ENCODE measurements at places on chromosomes 4 and X.

- DNase-seq = no peak
Measured at GRCh38 chr4:56619816-56620215, 61.3 kb downstream of the HOPX start.

DNA sequence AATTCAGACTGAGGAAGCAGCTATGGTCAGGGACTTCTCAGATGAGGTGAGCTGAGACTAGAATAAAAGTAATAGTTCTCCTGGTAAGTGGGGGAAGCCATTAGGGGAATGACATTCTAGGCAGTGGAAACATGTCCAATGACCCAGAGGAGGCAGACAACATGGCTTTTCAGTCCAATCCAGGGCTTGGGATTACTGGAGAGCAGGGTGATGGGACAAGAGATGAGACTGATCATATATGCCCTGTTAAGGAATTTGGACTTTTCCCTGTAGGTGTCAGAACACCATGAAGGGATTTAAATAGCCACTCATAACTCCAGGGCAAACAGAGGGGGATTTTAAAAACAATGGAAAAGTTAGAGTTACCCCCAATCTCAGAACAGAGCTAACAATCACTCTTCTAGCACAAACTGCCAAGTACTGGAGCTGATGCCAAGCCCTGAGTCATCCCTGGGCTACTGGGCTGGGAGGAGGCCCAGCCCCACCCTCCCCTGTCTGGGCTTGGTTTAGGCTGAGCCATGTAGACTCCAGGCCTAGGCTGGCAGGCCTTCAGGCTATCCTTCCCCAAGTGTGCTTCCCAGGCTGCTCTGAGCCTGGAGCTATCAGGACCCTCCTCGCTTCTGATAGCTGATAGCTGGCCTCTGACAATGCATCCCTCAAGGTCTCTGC lies 22.7 kb upstream of the MSN start:
- DNase-seq = no peak

DNA sequence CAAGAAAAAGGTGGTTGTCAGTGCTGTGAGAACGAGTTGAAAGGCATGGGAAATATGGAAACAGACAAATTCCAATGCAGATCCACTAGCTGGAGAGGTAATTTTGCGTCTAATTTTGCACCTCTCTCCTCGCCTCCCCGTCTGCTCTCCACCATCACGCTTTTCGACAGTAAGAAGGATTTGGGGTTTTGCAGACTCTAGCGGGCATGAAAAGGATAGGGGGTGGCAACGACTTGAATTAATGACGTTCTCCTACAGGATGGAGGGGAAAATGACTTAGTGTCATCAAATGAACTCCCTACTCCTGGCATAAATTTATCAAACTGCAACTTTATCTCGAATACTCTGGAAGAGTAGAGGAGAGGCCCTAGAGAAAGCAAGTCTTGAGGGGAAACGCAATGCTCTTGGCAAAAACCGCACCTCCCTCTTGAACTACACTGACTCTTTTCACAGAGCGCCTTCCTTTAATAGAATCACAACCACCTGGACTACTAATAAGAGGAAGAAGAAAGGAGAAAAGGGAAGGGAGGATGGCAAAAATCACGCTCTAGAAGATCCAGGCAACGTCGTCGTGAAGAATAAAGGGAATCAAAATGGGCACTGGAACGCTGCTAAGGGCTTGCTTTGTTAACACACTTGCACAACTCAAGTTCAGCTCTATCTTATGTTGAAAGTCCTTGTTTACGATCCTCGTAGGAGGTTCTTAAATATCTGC lies 871 bp upstream of the SLITRK2 start:
- no peak for DNase-seq

DNA sequence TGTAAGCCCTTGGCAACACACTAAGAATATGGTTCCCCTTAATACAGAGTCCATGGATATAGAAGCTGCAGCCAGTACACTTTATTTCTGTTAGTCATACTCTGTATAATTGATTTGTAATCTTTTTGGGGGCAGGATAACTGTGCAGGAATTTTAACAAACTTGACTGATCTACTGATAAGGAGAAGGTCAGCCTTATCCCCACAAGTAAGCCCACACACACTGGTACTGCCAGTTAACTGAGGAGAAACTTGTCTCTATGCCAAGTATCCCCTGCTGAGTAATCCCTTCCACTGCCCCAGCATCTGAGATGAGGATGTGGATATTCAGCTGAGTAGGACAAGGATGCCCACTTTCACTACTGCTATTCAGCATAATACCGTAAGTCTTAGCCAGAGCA lies 154.9 kb upstream of the CXXC4 start:
- no peak for DNase-seq

- no peak for DNase-seq
Measured at GRCh38 chrX:13764281-13764680, 29.7 kb downstream of the OFD1 start.

GRCh38 chrX:130523460-130524394 lies 121.9 kb downstream of the RBMX2 start:
- DNase-seq = no peak

GRCh38 chrX:9482837-9483236 lies 18.0 kb downstream of the TBL1X start:
- no peak for DNase-seq

DNA sequence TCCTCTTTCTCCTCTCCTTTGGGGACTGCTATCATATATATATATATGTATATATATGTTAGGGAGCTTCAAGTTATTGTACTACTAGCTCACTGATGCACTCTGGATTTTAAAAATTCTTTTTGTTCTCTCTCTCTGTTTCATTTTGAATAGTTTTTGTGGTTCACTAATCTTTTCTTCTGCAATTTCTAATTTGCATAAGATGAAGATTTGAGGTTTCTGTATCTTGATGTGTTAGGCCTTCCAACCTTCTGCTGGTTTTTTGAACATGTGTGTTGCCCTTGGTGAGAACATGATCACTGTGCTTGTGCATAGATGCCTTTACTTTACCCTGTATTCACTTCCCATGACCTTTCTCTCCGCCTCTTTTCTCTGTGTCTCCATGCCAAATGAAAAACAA lies 7.8 kb upstream of the ZNF718 start:
- no peak for DNase-seq

- DNase-seq = no peak
Measured at GRCh38 chr4:37802068-37802666, 24.3 kb upstream of the PGM2 start.

DNA sequence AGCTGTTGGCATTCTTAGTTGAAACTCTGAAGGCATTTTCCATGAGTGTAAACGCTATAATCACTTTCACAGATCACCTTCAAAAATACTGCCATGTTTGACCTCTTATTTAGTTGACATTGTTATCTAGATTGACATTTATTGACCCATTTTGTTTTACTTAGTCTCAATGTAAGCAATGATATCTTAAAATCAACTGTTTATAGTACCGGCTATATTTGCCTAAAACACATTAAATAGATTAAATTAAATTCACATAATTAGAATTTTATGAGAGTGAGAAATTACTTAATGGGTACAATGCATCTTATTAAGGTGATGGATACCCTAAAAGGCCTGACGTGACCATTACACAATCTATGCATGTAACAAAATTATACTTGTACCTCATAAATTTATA lies 517.7 kb upstream of the FTHL17 start:
- DNase-seq = no peak

- no peak for DNase-seq
Measured at GRCh38 chr4:114062499-114062898, 83.1 kb upstream of the ARSJ start.

- DNase-seq = peak; percentile 56
Measured at GRCh38 chrX:56995271-56995994, at the start of gene SPIN3. SPIN3 (minus strand) TSS chrX:56995541; CDS start chrX:56994947, 594 bp downstream.

- no peak for DNase-seq
Measured at GRCh38 chrX:26295425-26295824, 79.5 kb downstream of the MAGEB5 start.

GRCh38 chrX:153352858-153353257 lies 18.9 kb downstream of the ZNF275 start:
- DNase-seq = no peak

GRCh38 chr4:5554376-5554775 lies 154.0 kb downstream of the EVC2 start:
- no peak for DNase-seq

DNA sequence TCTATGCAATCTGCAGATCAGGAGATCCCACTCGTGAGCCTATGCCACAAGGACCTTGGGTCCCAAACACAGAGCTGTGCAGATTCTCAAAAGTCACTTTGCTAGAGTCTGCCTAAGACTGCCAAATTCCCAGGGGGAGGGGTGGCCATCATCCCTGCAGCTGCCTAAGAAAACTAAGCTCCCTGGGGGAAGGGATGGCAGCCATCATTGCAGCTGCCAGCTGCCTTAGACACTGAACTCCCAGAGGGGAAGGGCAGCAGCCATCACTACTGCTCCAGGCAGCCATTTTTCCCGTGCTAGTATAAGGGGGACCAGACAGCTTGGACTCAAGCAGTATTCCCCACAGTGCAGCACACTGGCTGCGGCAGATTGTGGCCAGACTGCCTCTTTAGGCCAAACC lies 156.9 kb downstream of the NKX6-1 start:
- DNase-seq = no peak

GRCh38 chrX:129144172-129145038 lies 378.9 kb downstream of the SMARCA1 start:
- DNase-seq = no peak

GRCh38 chr4:184287697-184288255 lies 70.1 kb upstream of the ENPP6 start:
- no peak for DNase-seq

DNA sequence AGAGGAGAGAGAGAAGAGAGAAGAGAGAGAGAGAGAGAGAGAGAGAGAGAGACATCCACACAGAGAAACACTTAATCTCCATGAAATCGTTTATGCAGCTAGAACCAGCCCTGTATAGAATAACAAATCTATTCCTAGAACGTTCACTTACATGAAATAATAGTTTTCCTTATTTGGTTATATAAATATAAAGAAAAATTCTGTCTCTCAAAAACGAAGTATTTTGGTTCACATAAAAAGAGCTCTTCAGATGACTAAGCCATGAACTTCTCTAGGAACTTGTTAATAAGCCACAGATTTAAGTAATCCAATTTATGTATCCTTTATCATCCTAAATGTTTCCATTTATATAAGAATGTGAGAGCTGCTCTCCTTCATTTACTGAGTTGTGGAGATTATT lies 1315.1 kb upstream of the PCDH7 start:
- DNase-seq = no peak

DNA sequence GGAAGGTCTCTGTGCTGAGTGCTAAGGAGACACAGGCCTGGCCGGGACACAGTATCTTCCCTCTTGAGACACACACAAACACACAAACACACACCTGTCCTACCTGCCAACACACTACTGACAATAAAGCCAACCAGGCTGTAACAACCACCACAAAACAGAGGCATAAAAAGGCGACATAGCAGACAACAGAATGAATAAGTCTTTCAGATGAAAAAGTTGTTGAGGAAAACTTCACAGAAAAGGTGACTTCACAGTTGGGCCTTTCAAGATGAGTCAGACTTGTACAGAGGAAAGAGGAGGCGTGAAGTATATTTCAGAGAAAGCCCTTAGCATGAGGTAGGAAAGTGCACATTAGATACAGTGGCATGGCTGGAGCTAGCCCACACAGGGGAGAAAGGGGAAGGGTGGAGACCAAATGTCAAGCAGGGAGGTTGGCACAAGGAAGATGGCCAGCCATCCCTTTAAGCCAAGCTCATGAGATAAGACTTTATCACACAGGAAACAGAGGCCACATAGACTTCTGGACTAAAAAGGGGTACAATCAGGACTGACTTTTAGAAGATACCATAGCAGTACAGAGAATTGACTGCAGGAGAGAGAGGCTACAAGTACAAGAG lies 54.0 kb downstream of the SLC9A7 start:
- DNase-seq = no peak

- no peak for DNase-seq
Measured at GRCh38 chr4:65805936-65806335, 135.6 kb upstream of the EPHA5 start.

DNA sequence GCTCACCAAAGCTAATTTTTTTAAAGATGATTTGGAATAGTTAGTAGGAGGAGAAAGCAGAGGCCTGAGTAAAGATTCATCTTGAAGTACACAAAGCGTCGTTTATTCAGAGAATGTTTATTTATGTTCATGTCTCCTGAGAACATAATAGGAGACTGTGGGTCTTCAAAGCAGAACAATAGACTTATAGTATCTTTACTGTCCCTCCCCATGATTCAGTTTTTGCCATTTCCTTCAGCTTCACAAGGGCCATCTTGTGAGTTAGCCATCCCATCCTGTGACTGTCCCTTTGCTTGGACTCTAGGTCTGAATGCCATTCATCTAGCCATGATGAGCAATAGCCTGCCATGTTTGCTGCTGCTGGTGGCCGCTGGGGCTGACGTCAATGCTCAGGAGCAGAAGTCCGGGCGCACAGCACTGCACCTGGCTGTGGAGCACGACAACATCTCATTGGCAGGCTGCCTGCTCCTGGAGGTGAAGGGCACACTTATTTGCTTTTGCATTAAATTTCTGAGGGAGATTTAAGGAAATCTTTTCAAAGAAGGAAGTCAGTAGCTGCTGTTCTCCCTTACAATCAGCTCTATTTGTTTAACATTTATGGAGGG lies 105.8 kb downstream of the NFKB1 start:
- no peak for DNase-seq

GRCh38 chrX:73668779-73669178 lies 105.8 kb downstream of the CHIC1 start:
- no peak for DNase-seq

DNA sequence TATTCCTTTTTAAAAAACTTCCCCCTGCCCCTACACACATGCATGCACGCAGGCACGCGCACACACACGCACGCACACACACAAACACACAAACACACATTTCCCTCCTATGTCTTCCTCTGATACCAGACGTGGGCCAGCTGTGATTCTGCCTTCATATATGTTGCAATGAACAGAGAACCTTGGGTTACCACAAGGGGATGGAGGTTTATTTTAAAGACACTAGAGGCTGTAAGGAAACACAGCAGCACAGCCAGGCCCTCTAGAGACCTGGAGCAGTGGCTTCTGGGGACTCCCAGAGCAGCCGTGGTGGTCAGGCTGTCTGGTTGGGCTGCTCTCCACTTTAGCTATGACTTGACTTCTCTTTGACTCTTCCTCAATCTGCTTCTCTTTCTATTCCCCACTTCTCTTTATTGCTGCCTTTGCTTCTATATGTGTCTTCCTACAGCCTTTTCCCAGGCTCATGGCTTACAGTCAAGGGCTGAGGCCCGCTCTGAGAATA lies 3.2 kb upstream of the TLR10 start:
- DNase-seq = no peak

- no peak for DNase-seq
Measured at GRCh38 chr4:180674619-180675358, 1568.4 kb upstream of the TENM3 start.

DNA sequence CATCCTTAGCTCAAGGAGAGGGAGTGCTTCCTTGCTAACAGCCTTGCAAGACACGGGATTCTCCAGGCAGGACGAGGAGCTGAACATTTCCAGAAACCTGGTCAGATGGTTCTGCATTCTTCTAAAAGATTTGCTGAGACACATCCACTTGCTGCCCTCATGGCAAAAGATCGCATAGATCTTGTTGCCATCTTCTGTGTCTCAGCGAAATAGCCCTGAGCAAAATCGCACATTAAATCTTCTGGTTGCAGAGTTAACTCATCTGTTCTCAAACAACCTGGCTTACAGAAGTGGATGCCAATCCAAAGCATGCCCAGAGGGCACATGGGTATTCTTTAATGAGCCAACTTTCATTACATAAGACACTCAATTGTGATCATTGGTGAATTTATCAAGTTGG lies 167.5 kb downstream of the PRKX start:
- no peak for DNase-seq

GRCh38 chrX:63275127-63275526 lies 76.0 kb downstream of the SPIN4 start:
- no peak for DNase-seq

Measured in stimulated activated CD4-positive, alpha-beta T cell treated with anti-CD3 and anti-CD28 coated beads, Interleukin-12 subunit alpha, Interleukin-12 subunit beta, amount 100 ng/mL, for 48 hours (primary cell).